ENCODE measurements at places on chromosomes 2 and 18.

GRCh38 chr2:98882971-98883779, 52.9 kb downstream of the CRACDL start:
- no peak for DNase-seq

GRCh38 chr18:7855028-7855427, 287.9 kb downstream of the PTPRM start:
- DNase-seq = no peak

- DNase-seq = no peak
Measured at GRCh38 chr18:48608581-48608980, 69.8 kb downstream of the CTIF start.

DNA sequence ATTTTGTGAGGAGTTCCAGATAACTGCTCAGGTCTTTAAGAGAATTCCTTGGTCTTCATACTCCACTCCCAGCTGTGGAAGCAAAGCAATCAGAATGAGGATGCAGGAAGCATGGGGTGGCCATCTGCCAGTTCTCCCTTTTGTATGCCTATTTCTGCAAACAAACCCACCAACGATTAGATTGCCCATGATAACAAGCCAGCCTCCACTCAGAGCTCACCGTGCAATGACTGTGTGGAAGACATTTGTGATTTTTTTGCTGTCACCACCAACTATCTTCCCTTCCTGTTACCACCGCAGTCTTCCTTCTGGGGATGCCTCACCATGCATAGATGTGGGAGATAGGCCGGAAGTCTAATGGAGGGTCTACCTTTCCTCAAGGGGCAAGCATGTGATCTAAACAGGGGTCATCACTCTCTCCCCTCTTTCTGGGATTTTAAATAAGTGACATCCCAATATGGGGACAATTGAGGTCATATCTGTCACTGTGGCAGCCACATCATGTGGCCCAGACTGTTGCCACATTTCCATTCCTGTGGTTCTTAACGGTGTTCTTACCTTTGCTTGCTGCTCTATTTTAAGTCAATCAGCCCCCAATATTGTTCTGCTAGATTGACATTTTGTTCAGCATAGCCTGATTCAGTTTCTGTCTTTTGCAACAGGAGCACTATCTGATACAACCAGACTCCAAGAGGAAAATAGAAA, 4.4 kb downstream of the AFF3 start:
- no peak for DNase-seq

DNA sequence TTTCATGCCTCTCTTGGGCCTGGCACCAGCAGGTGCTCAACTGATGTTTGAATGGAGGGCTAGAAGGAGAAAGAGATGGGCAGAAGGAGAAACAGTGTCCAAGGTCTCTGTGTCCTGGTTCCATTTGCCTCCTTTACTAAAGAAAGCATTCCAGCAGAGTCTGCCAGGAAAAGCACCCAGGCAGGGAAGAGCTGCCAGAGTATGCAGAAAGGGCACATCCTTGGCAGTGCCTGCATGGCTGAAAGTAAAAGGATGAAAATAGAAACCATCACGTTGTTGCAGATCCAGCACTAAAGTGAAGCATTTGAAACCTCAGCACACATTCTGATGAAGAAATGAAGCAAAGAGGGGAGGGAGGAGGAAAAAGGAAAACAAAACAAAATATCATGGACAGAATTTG, 142.2 kb downstream of the ESCO1 start:
- no peak for DNase-seq

DNA sequence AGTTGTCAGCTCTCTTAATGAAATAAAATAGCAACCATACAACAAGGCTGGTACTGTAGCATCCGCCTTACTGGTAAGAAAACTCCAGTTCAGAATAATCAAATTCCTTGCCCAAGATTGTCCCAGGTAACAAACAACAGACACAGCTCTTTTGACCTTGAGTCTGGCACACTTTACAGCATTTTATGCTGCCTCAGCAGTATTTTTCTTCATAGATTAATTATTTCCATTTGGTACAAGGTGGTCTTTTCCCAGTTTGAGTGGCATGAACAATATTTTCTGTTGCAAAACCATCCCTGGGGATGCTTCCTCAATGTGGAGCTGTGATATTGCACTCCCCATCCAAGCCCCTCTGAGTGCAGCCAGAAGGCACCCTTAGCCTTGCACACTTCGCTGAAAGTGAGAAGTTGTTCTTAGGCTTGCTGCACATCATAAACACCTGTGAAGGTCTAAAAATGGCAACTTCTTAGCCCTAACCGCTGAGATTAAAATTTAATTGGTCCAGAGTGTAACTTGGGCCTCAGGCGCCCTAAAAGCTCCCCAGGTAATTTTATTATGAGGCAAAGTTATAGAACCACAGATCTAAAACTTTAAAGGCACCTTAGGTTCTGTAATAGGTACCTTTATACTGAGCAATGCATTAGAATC, 523.3 kb downstream of the CMPK2 start:
- no peak for DNase-seq

DNA sequence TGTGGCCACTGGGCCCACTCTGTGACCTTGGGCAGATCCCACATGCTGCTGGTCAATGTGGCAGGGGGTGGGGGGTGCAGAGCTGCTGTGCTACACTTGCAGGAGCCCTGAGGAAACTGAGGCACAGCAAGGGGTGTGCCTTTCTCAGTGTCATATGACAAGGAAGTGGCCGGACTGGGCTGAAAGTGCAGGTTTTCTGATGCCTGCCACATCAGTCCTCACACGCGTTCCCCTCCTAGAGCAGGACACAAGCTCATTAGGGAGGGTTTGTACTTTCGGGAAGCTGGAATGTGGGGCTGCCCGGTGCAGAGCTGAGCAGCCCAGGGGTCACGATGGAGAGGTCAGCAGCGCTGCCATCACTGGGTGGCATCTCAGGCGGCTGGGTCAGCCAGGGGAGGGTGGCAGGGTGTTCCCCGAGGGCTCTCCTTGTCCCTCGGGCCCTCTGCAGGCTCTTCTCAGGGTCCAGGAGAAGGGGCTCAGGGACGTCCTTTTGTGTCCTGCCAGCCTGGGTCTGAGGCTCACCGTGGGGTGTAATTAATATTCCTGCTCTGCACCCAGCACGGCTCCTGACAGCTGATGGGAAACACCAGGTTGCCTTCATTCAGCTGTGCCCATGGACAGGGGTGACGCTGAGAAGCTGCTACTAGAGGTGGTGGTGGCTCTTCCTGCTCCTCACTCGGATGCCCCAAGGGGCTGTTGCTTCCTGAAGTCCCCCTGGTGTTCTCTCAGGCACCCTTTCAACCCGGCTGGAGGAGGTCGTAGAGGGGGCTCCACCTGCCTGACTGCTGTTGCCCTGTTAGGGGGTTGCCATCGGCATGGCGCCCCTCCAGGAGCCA, 62.1 kb upstream of the HDAC4 start:
- DNase-seq = peak; percentile 21

DNA sequence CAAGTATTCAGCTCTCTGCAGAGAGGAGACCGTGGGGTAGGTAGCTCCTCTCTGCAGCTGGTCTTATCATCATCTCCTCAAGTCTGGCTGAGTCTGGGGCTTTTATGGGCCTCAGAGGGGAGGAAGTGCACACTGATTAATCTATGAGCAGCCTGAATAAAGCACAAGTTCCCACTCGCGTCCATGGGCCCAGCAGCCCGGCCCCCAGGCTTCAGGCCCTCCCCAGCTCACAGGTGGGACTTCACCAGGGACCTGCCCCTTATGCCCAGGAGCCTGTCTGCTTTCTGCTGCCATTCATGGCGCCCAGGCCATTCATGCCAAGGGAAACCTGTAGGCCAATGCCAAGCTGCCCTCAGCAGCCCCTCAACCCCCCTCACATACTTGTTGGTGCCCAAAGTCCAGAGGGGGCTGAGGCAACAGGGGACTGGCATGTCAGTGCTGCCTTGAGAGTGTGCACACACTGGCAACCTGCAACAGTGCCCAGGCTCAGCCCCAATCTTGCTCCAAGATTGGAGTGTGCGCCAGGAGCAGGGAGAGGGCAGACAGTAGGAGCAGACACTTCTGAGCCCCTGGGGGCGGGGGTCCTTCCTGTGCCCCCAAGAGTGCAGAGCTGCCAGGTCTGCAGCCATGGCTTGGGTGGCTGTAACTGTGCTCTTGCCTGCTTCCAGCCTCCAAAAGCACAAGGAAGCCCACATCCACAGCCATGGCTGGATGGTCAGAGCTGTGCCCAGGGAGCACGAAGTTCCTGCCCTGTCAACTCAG, 375.6 kb upstream of the VWC2L start:
- DNase-seq = no peak

- DNase-seq = no peak
Measured at GRCh38 chr2:52676056-52676455, 1091.5 kb upstream of the CHAC2 start.

- no peak for DNase-seq
Measured at GRCh38 chr18:48841381-48842258, 109.1 kb downstream of the SMAD7 start.

DNA sequence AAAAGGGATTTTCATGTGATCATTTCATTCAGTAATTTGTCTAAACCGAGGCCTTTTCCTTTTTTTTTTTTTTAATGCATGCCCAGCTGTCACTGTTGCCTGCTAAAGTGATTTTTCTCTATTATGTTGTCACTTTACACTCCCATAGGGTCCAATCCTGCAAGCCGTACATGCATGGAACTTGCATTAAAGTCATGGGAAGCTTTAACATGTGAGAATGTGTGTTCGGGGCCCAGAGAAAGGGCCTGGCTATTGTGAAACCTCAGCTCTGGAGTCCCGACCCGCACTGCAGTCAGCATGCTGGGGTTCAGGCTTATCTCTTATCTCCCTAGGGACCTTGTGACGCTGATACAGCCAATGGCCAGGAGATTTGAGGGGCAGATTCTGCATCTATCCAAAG, 474.6 kb downstream of the SLC4A3 start:
- no peak for DNase-seq

DNA sequence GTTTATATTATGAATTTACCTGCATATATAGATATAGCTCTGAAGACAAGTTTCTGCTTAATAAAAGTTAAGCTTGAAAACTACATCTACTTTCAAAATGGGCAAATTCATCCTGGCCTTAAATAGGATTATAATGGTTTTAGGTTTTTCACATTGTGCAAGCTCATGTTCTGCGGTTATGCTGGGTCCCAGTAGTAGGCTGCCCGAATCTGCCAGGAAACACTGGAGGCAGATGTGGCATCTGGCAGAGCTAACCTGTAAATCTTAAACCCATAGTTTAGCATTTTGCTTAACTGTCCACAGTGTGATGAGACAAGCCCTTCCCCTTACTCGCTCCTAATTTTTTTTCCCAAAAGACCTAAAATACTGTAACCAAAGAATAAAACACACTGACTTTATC, 234.2 kb downstream of the TCF4 start:
- DNase-seq = no peak

DNA sequence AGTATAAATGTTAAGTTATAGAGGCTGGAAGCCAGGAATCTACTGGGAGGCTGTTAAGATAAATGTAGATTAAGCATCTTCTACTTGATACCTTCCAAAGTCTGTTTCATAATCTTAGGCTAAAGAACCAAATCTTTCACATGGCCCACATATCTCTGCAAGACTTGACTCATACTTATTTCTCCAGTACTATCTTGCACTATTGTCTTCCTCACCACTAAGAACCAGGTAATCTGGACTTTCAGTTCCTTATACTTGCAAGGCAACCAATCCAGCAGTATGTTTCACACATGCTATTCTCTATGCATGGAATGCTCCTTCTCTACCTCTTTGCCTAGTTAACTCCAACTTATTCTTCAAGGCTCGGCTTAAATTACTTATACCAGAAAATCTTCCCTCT, 62.2 kb downstream of the RBMS1 start:
- no peak for DNase-seq

DNA sequence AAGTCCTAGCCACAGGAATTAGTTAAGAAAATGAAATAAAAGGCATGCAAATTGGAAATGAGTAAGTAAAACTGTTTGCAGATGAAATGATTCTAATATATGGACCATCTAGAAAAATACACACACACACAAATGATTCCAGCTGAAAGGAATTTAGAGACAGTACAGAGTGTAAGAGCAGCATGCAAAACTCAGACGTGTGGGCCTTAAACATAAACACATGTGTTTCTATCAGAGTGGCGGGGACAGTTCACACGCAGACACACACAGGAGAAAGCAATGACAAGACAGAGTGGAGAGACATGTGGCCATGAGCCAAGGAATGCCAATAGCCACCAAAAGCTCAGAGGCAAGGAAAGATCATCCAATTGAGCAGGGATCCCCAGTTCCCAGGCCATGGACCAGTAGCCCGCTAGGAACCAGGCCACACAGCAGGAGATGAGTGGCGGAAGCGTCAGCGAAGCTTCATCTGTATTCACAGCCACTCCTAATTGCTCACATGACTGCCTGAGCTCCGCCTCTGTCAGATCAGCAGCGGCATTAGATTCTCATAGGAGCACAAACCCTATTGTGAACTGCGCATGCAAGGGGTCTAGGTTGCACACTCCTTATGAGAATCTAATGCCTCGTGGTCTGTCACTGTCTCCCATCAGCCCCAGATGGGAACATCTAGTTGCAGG, 155.4 kb downstream of the ARL4C start:
- no peak for DNase-seq

DNA sequence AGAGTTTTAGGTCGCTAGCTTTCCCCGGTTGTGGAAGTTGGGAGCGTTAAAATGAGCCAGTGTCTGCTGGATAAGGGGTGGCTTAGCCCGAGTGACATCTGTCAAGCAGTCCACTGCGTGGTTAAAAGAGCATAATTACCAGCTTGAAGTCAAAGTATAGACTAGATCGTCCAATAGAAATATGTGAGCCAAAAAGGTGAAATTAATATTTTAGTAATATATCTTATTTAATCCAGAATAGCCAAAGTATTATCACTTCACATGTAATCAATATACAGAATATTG, 654 bp downstream of the COMMD1 start:
- no peak for DNase-seq

DNA sequence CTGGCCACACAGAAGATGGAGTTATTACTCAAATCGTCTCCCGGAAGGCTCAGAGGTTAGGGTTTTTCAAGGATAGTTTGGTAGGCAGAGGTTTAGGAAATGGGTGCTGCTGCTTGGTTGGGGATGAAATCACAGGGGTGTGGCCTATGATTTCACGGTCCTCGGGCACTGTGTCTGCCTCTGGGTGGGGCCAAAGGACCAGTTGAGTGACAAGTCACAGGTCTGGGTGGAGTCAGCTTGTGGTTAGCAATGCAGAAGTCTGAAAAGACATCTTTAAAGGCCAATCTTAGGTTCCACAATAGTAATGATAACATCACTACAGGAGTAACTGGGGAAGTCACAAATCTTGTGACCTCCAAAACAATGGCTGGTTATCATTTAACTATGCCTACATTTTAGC, 387.8 kb downstream of the ZNF521 start:
- no peak for DNase-seq

DNA sequence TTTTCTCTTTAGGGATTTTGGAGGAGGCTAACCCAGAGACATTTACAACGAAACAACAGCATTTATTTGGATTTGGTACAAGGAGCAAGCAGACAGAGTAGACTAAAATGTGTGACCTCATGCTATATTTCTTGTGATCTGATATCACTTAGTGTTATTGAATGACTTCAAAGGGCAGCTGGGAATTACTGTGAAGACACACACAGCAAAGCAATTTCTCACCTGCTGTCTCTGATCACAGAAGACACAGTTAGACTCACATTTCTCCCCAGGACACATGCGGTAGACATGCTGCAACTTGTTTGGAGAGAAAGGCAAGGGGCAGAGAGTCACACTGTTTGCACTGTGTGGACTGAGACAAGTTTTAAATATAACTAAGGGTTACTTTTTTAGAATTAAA, 67.5 kb downstream of the LTBP1 start:
- DNase-seq = no peak
